Fibroblast of skin of right biceps (primary cell): ENCODE measurements at places on chromosomes 2 and 18.

- DNase-seq, result no peak
Observed at GRCh38 chr2:207839028-207839427, 69.3 kb upstream of the FZD5 start.

DNA sequence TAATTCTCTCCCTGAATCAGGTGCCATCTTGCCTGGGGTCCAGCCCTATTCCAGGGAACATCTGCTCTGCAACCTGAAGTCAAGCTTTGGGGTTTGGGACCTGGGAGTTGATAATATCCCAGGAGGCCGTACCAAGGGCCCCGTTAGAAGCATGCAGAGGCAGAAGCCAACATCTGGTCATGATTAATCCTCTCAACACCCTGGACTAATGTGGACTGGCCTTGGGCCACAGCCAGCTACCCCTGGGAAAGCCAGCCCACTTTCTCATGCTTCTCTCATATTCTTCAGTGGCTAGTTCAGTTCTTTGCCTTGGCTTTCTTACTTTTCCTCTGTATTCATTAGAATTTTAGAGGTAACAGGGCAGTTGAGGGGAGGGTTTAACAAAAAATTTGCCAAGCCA is 515.6 kb upstream of the NRP2 start:
- peak; percentile 67 for DNase-seq

DNA sequence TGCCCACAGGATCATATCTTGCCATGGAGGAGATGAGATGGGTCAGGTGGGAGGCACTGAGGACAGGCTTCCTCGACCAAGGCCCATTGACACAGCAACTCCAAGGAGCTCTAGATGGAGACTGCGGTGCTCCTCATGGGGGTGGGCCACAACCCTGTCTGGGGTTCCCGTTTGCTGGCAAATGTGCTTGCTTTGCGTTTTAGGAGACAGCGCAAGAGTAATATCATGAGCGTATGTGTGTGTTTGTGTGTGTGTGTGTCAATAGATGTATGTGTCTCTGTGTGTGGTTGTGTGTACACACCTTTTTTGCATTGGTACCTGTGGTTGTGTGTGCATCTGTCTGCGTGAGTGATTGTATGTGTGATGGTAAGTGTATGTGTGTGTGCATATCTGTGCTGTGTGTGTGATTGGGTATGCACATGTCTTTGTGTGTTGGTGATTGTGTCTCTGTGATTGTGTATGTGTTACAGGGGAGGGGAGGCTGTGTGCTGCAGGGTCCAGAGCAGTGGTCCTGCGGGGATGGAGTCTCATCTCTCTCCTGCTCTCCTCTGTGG is 4.4 kb downstream of the FBLN7 start:
- no peak for DNase-seq

- DNase-seq, result no peak
Observed at GRCh38 chr2:2270808-2271415, 60.2 kb downstream of the MYT1L start.

- DNase-seq, result peak; percentile 81
Observed at GRCh38 chr18:55380589-55380988, 207.4 kb downstream of the TCF4 start.

GRCh38 chr2:218295029-218295428 is 2.7 kb upstream of the TMBIM1 start:
- no peak for DNase-seq

DNA sequence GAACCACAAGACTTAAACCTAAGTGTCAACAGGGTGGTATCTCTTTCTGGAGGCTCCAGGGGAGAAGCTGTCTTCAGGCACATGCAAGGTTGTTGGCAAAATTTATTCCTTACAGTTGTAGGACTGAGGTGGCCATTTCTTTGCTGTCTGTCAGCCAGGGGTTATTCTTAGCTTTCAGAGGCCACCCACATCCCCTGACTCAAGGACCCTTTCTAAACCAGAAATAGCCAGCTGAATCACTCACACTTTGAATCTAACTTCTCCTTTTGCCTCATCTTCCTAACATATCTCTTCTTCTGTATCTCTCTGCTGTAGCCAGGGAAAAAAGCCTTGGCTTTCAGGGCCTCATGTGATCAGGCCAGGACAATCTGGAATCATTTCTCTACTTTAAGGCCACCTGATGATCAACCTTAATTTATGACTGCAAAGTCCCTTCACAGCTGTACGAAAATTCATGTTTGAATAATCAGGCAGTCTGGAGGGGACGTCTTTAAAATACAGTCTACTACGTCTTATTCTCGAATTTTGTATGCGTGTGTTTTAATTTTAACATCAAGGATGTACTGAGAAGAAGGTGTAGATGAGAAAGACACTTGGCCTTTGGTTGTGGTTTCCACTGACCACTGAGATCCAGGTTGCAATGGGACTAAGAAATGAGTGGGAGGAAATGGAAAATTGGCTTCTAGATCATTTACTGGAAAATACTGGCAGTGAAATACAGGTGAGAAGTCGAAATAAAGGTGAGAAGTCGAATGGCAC is 90.4 kb downstream of the DOCK10 start:
- DNase-seq, result no peak

- peak; percentile 81 for DNase-seq
Observed at GRCh38 chr2:179686718-179687342, 174.6 kb downstream of the ZNF385B start.

GRCh38 chr18:72410399-72410798 is 133.7 kb downstream of the CBLN2 start:
- no peak for DNase-seq

GRCh38 chr2:145692971-145693478 is 1173.1 kb upstream of the ZEB2 start:
- DNase-seq, result peak; percentile 29

DNA sequence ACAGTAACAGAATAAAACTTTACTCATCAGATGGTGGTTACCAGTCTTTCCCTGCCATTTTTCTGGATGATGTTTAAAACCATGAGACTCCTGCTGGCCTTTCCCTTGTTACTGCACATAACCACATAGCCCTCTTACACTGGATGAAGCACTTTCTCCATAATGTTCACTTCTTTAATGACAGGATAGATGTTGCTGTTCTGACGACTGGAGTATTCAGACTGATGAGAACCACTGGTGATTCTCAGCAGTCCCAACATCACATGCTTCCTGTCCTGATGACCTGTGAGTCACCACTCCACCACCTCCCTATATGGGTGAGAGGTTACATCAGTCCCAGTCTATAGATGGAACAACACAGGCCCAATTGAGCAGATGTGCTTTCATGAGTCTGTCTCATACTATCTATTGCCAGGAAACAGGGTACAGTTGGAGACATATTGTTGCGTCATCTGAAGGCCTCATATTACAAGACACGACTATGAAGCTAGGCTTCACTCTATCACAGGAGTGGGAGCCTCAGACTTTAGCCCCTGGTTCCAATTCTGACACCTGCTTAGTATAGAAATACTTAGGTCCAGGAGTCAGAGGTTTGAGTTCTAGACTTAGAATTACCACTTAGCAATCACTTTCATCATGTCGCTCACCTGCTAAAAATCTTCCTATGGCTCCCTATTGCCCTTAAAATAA is 145.7 kb upstream of the KLF7 start:
- DNase-seq, result peak; percentile 97

- DNase-seq, result no peak
Observed at GRCh38 chr2:48932667-48933066, 177.1 kb upstream of the LHCGR start.

DNA sequence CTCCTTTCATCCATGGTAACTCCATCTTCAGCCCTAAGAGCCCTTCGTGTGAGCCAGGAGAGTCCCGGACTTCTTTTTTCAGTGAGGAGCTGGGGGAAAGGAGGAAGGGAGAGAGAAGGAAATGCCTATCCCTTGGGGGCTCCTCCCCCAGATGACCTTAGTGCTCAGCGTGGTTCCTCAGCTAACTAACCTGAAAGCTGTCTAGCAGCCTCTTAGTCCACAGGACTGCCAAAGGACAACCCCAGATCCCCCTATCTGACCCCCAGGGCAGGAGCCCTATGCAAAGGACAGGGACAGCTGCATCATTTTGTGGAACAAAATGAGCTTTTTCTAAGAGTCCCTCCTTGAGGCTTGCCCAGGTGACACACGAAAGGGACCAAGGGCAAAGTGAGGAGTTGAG is 7.9 kb downstream of the SPR start:
- no peak for DNase-seq

DNA sequence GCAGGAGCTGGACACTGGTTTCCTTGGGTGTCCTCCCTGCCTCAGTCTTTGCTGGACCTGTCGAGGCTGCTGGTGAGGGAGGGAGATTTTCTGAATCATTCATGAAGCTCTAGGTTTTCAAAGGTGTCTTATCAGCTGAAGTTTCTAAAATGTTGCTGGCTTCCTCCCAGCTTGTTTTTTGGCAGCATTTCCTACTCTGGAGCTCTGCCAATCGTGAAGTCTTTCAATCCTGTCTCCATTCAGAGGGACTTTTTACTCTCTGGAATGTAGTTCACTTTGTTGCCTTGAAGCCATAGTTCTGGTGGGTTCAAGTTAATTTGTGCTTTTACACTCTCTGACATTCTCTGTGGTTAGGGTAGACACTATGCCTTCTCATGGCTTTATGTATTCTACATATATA is 23.9 kb downstream of the SNTG2 start:
- DNase-seq, result peak; percentile 48

DNA sequence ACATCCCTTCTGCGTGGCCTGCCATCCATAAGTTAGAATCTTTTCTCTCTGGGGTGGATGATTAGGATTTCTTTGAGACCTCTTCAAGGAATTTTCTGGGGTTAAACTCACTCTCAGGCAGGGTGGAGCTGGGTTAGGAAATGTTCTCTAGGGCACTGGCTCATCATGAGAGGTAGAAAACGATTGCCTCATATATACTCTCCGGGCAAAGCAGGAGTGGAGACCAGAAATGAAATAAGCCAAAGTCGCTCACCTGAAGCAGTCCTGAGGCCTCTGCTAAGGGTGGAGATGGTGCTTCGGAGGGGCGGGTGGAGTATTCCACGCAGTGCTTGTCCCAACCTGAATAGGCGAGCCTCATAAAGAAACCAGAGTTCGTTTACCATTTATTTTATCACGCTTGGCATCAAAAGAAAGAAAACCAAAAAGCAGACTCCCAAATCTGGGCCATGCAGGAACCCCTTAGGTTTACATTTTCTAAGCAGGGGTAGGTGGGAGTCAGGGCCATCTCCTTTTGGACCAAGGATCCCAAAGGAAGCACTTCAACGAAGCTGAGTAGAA is 249.3 kb upstream of the MEIS1 start:
- DNase-seq, result no peak

DNA sequence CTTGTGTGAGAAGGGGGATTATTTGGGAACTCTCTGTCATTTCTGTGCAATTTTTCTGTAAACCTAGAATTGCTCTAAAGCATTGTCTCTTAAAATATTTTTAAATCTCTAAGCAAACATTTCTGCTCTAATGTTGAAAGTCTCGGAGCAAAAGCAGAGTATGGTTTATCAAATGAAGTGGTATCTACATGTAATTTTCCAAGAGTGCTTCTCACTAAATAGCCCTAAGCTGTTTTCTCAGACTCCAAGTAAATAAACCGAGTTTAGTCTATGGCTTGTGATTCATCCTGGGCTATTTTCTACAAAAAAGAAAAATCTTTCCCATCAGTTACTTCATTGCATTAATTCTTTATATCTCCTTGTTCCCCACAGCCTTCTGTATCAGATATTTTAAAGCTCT is 90.8 kb downstream of the METTL4 start:
- DNase-seq, result no peak

- peak; percentile 69 for DNase-seq
Observed at GRCh38 chr2:46921676-46922448, 6.3 kb upstream of the MCFD2 start.

DNA sequence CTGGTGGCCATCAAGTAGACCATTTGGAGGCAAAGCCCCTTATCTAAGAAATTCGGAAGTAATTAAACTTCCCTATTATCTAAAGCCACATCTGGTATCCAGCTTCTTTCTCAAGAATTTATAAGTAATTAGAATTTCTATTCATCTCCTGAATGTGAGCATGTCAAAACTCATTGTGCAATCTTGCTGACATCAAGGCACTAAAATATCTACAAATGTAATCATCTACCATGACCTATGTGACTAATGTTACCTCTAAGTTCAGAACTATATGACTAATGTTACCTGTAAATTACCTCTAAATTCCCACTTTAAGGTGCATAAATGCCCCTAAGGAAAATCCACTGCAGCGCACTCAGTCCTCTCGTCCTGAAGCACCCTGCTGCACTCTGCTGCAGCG is 773.0 kb downstream of the CPS1 start:
- DNase-seq, result no peak

- peak; percentile 65 for DNase-seq
Observed at GRCh38 chr18:72544092-72544886, at the start of gene CBLN2. TSS of gene CBLN2 (minus strand) at chr18:72544342. CDS start at chr18:72542160, 2,182 bp downstream.
